Umbilical cord (tissue), 2 donors: ENCODE measurements at places on chromosomes 4 and X.
A peak's percentile ranks its signal among the peaks of the same experiment; 100 is the strongest.

- no peak for DNase-seq
Measured at GRCh38 chr4:48027653-48028052, 11.1 kb downstream of the NIPAL1 start.

DNA sequence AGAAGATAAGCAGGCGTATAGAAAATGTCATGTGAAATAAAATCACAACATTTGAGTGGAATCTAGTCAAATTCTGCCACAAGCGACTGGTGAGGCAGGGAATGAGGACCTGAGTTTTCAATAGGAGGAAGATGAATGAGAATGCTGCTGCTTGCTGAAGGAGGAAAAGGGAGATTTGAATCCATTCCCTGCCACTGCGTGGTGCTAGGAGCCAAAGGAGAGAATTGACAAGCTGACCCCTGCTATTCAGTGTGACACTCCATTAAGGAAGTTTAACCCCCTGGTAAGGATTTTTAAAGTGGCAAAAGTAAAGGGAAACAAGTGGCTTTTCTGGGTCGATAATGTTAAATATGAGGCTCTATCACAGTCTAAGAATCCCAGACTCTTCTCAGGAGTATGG lies 314.0 kb downstream of the NAF1 start:
- DNase-seq = no peak

GRCh38 chr4:155763551-155763950 lies 4.7 kb downstream of the GUCY1B1 start:
- no peak for DNase-seq

- DNase-seq = no peak
Measured at GRCh38 chr4:104365618-104366017, 129.1 kb downstream of the CXXC4 start.

DNA sequence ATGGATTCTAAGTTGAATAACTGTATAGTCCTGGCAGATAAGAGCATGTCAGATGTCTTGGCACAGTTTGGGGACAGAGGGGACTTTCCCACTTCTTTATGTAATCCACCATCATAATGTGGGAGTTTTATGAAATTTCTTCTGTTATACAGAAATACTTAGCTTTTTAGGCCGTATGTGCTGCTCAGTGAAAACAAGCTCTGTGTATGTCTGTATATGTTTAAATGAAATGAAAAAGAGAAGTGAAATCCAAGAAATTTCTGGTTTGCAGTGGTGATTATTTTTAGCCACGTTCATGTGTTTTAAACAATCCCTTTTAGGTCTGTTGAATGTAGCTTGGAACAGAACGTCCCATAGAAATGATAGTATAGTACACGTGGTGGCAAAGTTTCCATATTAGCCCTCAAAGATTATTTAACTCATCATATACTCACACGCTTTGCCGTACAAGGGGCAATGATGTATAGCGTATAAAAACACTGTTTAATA lies 41.0 kb downstream of the GAB1 start:
- DNase-seq = peak; percentile 64

GRCh38 chr4:143531380-143531779 lies 17.9 kb downstream of the SMARCA5 start:
- DNase-seq = no peak

DNA sequence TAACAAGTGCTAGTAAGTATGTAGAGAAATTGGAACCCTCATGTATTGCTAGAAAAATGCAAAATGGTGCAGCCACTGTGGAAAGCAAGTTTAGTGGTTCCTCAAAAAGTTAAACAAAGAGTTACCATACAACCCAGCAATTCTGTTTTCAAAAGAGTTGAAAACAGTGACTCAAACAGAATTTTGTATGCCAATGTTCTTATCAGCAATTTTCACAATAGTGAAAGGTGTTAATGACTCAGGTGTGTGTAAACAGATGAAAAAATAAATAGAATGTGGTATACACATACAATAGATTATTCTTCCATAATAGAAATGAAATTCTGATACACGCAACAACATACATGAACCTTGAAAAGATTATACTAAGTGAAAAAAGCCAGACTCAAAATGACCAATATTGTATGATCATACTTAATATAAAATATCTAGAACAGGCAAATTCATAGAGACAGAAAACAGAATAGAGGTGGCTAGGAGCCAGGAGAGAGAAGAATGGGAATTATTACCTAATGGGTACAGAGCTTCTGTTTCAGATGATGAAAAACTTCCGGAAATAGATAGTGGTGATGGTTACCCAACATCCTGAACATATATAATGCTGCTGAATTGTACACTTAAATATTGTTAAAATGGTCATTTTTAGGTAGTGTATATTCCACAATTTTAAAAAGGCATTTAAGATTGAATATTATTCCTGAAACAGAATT lies 51.6 kb downstream of the WDFY3 start:
- no peak for DNase-seq

DNA sequence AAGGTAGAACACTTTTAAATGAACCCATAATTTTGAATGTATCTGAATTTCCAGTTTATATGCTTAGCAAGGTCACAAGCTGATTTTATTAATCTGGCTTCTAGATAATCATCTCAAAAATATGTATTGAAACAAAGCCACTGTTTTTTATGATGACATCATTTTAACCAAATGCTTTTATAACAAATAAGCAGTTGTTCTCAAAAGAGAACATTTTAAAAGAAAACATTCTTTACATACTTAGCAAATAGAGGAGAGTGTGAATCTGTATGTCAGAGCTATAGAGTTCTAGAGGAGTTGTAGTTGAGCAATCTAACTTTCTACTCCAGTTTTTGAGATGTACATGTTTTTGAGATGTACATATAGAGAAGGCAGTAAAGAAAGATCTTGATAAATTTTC lies 42.5 kb downstream of the LAMP2 start:
- DNase-seq = no peak

DNA sequence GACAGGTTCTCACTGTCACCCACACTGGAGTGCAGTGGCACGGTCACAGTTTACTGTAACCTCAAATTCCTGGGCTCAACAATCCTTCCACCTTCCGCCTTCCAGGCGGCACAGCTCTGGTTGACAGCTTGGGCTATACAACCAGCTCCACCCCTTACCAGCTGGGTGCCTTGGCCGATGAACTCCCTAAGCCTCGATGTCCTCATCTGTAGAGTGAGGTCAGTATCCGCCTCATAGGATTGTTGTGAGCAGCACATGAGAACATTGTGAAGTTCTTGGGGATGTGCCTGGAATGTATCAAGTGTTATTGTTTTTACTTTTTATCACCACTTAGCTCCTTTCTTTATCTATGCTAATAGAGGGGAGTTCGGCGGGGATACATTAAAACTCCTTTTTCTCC lies 23.3 kb downstream of the UCHL1 start:
- no peak for DNase-seq

GRCh38 chrX:155022585-155022984 lies at the start of gene F8:
Gene F8 (minus strand): TSS chrX:155022723. CDS start chrX:155022552, 171 bp downstream.
- DNase-seq = no peak

DNA sequence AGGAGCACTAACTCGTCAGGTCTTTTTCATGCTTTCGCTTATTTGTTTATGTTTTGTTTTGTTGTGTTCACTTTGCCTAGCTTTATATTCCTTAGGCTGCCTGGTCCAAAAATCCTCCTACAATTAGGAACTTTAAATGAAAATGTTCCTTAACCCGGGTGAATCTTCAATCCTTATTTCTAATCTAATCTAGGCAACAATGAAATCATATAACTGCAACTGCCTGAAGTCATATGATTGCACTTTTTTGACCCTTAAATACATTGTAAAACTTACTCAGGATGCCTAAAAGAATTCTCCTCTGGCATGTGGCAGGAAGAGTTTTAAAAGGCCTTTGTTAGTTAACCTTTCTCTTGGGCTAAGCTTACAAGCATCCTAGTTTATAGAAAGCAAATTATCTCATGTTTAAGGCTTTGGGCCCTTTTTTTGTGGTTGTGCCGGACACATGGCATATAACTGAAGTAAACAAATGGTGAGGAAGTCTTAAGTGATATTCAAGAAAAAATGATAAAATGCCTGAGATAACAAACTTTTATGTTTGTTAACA lies 279.4 kb downstream of the FAT4 start:
- DNase-seq = no peak

DNA sequence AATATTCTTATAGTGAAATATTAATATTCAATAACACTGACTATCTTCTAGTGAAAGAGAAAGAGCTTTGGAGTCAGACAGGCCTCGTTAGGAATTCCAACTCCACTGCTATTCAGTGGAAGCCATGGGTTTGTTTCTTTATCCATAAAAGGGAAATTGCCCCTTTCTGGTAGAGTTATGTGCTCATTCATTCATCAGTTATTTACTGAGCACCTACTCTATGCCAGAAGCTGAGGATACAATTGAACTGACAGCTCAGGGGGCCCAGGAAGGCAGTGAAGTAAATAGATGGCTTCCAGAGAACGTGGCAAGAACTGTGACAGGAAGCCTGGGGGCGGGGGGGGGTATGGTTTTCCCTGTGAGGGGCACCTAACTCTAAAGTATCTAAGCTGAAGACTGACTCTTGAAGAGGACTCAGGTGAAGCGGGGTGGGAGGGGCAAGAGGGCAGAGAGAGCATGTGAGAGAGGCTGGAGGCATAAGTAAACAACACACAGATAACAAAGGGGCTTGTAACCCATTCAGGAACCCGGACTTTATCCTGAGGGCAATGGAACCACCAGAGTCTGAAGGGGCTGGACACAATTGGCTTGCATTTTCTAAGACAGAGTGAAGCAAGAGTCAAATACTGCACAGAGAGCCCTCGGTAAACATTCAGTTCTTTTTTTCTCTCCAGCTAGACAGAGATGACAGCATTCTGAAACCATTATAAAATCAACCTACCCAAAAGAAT lies 20.3 kb downstream of the ANXA5 start:
- no peak for DNase-seq

GRCh38 chr4:176002007-176002613 lies 63.5 kb upstream of the WDR17 start:
- no peak for DNase-seq

DNA sequence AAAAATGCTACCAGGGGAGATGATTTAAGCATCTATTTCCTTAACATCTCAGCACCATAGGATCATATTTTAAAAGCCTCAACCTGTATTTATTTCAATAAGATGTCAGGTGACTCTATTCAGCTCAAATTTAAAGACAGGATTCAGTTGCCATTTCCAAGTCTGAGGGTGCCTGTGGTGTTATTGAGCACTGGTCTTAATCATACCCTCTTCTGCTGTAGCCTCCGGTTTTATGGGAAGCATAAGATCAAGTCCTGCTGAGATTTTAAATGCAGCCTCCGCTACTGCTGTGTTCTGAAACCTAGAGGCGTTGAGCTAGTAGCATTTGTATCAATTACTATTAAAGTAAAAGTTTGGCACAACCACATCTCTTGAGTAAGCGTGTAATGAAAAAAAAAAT lies 185.7 kb upstream of the NWD2 start:
- no peak for DNase-seq

- DNase-seq = no peak
Measured at GRCh38 chr4:116515959-116516358, 569.4 kb downstream of the TRAM1L1 start.

DNA sequence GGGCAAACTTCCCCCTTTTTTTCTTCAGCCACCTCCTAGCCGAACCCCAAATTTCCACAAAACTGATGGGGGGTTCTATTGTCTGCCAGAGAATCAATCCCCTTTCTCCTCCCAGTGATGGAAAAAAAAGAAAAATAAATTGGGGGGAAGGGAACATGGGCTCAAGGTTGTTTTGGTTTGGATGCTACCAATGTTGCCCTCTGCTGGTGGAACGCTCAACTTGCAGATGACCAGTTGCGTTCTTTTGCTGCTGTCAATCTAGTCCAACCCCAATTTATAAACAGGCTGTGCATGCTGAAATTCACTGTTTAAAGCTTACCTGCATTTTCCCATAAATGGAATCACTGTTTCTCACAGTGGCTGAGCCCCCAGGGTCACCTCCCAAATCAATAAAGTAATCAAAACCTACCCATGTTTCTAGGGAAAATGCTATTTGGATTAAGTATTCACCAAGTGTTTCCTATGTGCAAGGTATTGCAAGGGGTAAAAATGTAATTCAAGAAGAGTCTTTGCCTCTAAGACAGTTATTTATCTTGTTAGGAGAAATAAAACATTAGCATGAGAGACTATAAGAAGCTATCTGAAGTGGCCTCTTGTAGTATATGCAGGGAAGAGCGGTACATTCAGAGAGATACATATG lies 116.7 kb upstream of the TMEM164 start:
- no peak for DNase-seq

- DNase-seq = peak; percentile 28
Measured at GRCh38 chrX:130108647-130109428, 1.5 kb downstream of the ELF4 start.

DNA sequence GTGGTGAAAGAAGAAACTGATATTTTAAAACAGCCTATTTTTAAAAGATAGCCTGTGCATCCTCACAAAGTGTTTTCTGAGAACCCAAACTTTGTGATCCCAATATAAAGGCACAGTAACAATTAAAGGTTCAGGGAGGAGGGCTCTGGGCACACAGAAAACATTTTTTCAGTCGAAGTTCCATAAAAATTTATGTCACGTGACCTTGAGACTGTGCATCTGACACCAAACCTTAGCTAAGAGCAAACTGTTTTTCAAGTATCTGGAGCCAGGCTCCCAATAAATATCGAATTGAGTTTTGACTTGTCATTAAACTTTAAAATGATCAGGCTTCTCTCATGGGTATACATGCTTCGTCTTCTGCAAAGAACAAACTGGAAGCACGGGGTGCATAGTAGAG lies 177.9 kb downstream of the BEND2 start:
- DNase-seq = no peak

DNA sequence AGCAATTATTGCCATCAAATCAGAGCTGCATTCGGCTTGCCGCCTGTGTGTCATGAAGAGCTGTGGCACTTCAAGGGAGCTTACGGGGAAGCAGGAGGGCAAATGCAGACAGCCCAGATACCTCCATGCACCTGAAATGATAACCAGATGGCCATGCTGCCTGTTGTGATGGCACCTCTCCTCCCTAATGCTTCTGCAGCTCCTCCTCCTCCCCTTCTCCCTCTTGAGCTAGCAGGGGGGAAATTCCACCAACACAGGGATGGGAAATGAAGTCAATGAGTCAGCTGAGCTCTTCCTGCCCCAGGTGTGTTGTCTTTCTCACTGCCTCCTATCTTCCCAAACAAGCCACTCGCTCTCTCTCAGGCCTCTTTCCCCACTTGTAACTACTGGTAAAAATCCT lies 565.0 kb downstream of the BCOR start:
- DNase-seq = no peak

DNA sequence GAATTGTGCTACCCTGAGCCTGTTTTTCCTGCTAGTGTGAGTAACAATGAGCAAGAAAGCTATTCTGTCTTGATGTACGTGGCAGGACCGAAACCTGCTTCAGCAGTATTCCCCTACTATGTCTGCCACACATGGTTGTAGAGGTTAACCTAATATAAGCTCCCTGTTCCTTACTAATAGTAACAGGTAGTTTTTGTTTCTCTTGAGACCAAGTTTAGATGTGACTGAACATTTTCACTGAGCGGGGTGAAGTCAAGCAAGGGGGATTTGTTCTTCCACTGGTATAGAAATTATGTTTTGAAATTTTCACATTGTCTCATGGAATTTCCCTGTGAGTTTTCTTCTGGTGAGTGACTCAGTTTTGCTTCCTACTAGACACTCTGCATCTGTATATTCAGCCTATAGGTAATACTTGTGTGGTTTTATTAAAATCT lies 37.3 kb downstream of the RRAGB start:
- DNase-seq = no peak

- DNase-seq = no peak
Measured at GRCh38 chr4:151888367-151888866, 127.6 kb upstream of the GATB start.
